ENCODE measurements at places on chromosomes 5 and 9. TPM values are rescaled to one million over a fixed set of nuclear protein-coding genes. Genes with fewer than 3 reads are reported as not detected.

GRCh38 chr5:57097526-57097925 is 76.3 kb upstream of the GPBP1 start:
- DNase-seq: no peak

GRCh38 chr9:105244734-105245028 is 230 bp downstream of the SLC44A1 start:
- DNase-seq: no peak

PRLR gene
- total RNA-seq: 2.4 TPM

- DNase-seq: no peak
Observed at GRCh38 chr5:65651144-65651543, 26.3 kb downstream of the SHLD3 start.

GRCh38 chr9:90526386-90526785 is 116.2 kb downstream of the DIRAS2 start:
- no peak for DNase-seq

GRCh38 chr9:17799369-17799768 is 220.5 kb downstream of the SH3GL2 start:
- DNase-seq: no peak

GRCh38 chr9:113910036-113910639 is 34.0 kb downstream of the ZNF618 start:
- no peak for DNase-seq

Data from mesenteric fat pad (tissue), 1 donor.